ENCODE measurements at places on chromosomes 12 and 14.
A peak's percentile ranks its signal among the peaks of the same experiment; 100 is the strongest.

DNA sequence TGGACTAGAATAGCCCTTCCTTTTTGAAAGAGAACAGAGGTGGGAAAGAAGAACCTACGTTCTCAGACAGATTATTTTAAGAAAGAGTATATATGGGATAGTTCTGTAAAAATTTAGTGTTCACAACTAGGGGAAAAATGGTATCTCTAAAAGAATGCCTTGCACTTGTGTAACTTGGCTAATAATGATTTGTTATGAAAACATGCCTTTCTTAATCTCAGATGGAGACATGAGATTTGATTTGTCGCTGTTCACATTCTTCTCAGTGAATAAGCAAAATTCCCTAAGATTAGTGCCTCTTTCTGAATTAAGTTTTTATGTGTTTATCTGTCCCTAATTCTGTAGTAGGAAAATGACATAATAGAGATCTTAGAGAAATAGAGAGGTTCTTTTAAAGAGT, 100.8 kb downstream of the USP15 start:
- no peak for DNase-seq

DNA sequence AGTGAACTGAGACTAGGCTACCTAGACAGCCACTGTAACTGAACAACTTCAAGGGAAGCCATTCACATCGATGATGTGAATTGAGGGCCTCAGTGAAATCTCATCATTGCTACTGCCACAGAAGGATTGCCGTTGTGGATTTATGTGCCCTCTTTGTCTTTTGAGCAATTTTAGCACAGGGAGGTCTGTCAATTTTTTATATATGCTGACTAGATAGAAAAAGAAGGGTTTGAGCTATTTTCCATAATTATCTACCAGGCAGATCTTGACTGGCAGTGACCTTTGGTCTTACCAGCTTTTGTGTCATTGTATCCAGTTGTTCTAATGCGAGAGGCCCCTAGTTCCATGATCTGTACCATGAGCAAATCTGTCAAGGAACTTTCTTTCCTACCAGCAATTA, 179.4 kb downstream of the ERC1 start:
- no peak for DNase-seq

DNA sequence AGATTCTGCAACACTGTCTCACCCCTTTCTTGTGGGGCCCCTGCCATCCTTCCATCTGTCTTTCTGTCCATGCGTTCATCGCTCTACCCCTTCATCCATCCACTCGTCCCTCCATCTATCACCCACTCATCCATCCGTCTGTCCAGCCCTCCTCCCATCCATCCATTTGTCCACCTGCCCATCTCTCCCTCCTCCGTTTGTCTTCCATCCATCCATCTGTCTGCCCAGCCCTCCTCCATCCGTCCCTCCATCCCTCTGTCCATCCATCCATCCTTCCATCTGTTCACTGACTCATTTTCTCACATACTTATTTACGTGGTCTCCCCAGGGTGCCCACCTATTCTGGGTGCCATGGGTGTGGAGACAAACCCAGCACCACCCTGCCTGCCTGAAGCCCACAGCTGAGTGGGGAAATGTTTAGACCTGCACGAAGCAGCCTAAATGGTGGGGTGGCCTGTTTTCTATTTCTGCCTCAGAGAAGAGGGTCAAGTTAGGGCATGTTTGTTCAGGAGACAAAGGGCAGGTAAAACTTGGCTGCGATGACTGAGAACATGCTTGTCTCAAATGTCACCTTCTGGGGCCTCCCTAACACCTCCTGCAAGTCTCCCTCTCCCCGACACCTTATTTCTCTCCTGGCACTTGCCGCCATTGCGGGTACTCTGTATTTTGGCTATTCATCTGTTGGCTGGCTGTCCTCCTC, 2.8 kb upstream of the SLC25A47 start:
- DNase-seq: no peak

DNA sequence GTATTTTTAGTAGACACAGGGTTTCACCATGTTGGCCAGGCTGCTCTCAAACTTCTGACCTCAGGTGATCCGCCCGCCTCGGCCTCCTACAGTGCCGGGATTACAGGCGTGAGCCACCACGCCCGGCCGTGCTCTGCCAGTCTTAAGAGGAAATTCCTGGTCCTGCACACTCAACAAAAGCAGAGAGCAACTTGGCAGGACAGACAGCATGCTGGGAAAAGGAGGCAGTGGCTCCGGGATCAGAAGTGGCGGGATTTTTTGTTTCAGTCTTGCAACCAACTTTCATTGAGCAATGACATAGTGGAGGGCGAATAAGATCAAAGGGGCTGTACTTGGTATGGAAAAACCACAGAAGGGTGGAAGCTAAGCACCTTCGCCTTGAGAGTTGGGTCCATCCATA, 2.1 kb downstream of the CKAP4 start:
- no peak for DNase-seq

- DNase-seq: no peak
Observed at GRCh38 chr12:129101404-129101803, 248.1 kb downstream of the GLT1D1 start.

DNA sequence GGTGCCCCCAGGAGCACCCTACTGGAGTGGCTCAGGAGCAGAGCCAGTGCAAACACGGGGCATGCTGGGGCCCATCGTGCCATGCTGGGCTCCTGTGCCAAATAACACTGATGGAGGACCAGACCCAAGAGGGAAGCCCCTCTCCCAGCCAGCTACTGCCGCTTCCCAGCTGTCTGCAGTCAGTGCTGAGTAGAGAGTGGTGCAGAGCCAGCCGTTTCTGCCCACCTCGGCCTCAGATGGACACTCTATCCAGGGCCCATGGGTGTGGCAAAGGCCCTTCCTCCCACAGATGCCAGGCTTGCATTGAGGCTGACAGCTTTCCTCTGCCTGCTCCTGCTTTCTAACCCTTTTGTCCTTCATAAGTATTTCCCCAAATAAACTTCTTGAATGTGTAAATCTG, 13.2 kb downstream of the CLBA1 start:
- DNase-seq: no peak

DNA sequence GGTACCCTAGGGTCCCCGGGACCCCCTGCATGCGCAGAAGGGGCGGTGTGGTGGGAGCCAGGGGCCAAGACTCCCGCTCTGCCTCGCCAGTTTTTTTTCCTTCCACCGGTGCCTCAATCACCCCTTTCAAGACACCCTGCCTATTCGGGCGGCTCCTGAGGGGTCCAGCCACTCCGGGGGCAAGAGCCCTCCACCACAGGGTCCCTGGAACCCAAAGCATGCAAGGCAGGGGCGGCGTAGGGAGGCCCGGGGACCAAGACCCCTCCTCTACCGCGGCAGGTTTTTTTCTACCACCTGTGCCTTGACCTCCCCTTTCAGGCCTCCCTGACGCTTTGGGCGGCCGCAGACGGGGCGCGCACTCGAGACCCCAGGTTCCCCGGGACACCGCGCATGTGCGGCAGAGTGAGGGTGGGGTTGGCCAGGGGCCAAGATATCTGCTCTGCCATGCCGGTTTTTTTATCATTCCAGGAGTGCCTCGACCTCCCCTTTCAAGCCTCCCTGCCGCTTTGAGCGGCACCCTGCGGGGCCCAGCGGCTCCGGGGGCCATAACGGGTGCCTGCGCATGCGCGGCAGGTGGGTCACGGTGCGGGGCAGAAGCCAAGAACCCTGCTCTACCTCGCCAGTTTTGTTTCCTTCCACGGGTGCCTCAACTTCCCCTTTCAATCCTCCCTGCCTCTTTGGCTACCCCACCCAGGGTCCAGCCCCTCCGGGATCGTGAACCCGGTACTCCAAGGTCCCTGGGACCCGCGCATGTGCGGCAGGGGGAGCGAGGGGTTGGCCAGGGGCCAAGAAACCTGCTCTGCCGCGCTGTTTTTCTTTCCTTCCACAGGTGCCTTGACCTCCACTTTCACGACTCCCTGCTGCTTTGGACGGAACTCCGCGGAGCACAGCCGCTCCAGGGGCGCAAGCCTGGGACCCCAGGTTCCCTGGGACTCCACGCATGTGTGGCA, 328.1 kb downstream of the ALG10 start:
- no peak for DNase-seq

DNA sequence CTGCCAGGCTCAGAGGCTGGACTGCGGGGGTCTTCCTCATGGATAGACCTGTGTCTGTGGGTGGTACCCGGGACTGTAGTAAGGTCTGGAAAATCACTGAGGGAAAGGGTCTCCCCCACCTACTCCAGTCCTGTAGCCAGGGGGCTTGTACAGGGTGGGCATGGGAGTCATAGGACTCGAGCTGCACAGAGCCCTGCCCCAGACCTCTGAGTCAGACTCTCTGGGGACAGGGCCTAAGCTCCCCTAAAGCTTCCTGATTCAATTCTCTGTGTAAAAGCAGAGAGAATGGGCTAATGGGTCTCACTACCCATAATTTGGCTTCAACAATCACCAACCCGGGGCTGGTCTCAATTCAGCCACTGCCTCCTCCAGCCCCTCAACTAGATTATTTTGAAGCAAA, 27.0 kb downstream of the LRTM2 start:
- DNase-seq: no peak

- DNase-seq: no peak
Observed at GRCh38 chr14:77000340-77001270, 27.9 kb downstream of the IRF2BPL start.

GRCh38 chr12:3750616-3751015, 2.3 kb downstream of the CRACR2A start:
- DNase-seq: no peak

- DNase-seq: no peak
Observed at GRCh38 chr14:20656274-20656673, 14.8 kb upstream of the OR6S1 start.

DNA sequence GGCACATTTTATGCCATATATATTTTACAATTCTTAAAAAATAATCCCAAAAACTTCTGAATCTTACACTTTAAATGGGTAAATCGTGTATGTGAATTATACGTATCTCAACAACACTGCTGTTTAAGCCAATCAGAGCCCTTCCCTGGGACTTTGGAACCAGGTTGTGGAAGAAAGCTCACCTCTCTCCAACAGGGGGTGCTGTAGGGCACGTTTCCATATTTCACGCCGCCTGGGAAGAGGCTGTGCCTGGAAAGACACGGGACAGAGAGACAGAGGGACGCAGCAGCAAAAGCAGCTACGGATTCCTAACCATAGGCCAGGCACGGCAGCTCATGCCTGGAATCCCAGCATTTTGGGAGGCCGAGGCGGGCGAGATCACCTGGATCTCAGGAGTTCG, 29.4 kb upstream of the FBRSL1 start:
- no peak for DNase-seq

DNA sequence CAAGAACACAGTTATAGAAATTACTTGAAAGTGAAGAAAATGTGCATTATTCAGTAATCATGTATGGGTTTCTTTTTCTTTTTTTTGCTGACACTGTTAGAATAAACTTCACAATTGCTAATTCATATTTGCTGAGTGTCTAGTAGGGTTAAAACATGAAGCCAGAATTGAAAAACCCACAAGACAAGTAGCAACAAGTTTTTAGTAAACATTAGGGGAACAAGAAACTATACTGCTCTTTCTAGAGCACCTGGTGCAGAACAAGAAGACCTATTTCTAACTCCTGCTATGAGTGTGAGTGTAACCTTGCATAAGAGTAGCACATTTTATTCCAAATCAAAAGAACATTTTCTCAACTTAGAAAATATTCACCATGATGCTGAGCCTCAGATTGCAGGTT, 83.2 kb downstream of the ITPR2 start:
- no peak for DNase-seq

GRCh38 chr12:122992386-122992785, 11.9 kb downstream of the ARL6IP4 start:
- DNase-seq: no peak

GRCh38 chr12:47033081-47033480, 46.3 kb upstream of the PCED1B start:
- DNase-seq: no peak

- no peak for DNase-seq
Observed at GRCh38 chr14:100262545-100262944, 23.6 kb downstream of the YY1 start.

DNA sequence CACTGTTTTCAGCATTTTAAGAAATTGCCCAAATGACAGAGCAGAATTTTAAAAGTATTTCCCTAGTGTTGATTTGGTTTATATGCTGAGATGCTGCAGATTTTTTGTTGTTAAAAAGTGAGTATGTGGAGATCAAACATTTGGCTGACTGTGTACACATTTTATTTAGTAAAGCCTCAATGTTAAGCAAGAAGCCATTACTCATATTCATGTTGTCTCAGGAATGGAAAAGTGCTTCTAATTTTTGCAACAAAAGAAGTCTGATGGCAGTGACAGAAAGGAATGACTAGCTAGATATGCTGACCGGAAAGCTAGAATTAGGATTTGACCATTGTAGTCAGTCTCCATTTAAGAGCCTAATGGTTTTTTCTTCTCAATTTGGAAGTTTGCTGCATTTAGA, 22.5 kb downstream of the SLC38A6 start:
- DNase-seq: no peak

DNA sequence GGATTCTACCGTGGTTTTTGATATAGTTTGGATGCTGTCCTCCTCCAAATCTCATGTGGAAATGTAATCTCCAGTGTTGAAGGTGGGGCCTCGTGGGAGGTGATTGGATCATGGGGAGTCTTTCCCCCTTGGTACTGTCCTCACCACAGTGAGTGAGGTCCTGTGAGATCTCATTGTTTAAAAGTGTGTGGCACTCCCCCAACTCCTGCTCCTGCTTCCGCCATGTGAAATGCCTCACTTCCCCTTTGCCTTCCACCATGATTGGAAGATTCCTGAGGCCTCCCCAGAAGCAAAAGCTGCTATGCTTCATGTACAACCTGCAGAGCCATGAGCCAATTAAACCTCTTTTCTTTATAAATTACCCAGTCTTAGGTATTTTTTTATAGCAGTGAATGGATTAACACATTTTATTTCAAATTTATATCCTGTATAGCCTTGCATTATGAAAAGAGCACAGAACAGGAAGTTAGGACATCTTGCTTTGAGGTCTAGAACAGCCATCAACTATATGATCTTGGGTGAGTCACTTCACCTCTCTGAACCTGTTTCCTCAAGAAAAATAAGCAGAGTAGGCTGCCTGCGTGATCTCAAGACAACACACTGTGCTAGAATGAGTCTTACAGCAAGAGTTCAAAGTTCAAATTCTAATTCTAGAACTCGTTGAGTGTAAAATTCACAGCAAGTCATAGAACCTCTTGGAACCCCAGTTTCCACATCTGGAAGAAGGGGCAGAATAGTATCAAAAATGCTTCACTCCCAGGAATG, 160.9 kb upstream of the EEA1 start:
- DNase-seq: peak; percentile 72

- no peak for DNase-seq
Observed at GRCh38 chr14:33363682-33364081, 425.0 kb downstream of the NPAS3 start.

- DNase-seq: no peak
Observed at GRCh38 chr12:10354502-10354901, 35.3 kb downstream of the KLRK1 start.

DNA sequence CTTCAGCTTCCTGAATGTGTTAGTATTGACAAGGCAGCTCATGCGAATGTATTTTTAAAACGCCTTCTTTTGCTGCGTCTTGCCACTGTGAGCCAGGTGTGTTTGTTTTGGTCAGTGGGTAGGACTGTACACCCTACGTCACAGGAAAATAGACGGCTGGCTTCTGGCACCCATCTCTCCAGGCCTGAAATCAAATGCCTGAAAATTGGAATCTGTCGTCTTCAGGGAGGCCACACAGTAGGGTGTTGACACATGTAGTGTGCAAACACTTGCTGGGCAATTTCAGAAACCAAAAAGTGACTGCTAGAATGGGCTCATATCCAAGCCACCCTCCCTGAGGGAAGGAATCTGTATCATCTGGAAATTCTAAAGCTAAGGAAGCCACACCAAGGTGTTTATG, 209.3 kb downstream of the TTC8 start:
- DNase-seq: no peak

- no peak for DNase-seq
Observed at GRCh38 chr12:61846765-61847164, 413.4 kb upstream of the USP15 start.
